ENCODE measurements at places on chromosomes 16 and 17.

- no peak for DNase-seq
Observed at GRCh38 chr16:4328782-4329775, 13.2 kb downstream of the GLIS2 start.

GRCh38 chr17:1861391-1862010, 31.7 kb downstream of the RPA1 start:
- no peak for DNase-seq

GRCh38 chr16:24493821-24494220, 45.5 kb upstream of the RBBP6 start:
- DNase-seq, result no peak

DNA sequence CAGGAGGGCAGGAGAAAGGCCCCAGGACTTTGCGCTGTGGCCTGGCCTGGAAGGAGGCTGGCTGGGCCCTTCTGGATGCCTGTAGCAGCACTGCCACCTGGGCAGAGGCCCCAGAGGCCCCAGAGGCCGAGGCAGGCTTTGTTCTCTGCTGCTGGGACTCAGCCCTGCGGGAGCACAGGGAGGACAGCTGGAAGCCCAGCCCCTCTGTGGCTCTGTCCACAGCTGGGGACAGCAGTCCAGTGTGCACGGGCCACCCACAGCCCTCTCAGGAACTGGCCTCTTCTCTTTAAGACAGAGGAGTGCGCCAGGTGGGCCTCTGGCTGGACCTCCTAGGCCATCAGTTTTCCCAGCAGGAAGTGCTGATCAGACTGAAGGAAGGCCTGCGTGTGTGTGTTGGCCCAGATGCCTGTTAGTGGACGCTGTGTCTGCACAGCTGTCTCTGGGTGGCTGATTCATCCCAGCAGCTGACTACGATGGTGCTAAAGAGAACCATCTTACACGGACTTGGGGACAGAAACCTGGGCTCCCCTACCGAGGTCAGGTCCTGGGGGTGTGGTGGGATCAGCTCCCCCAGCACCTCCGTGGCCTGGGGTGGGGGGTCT, 26.9 kb upstream of the ZNF750 start:
- DNase-seq, result no peak

DNA sequence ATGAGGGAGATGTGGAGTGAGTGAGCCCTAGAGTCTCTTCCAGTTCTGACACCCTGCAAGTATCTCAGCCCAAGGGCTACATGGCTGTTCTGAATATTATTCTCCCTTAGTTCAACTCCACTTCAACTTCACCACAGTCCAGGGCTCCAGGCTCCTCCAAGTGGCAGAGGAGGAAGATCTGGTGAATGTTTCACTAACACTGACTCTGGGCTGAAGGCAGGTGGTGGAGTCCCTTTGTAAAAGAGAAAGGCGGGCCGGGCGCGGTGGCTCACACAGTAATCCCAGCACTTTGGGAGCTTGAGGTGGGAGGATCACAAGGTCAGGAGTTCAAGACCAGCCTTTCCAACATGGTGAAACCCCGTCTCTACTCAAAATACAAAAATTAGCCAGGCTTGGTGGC, 13.6 kb downstream of the CCDC92B start:
- no peak for DNase-seq
